ENCODE measurements at places on chromosomes 7 and 10. TPM values are rescaled to one million over a fixed set of nuclear protein-coding genes. Genes with fewer than 3 reads are reported as not detected.

The TMEM140 gene
- polyA plus RNA-seq, result 3.6 TPM

The CYP3A4 gene
- polyA plus RNA-seq, result not detected

The PTN gene
- not detected for polyA plus RNA-seq

The PRLHR gene
- not detected for polyA plus RNA-seq

The ITGA8 gene
- polyA plus RNA-seq, result not detected

The CAV2 gene
- polyA plus RNA-seq, result not detected

The TRPV6 gene
- not detected for polyA plus RNA-seq

The EDRF1 gene
- 42.8 TPM for polyA plus RNA-seq

The AGR2 gene
- not detected for polyA plus RNA-seq

The GIMAP5 gene
- polyA plus RNA-seq, result 0.66 TPM

The C10orf53 gene
- not detected for polyA plus RNA-seq

The CALCR gene
- not detected for polyA plus RNA-seq

The CFAP70 gene
- 1.6 TPM for polyA plus RNA-seq

The HOXA9 gene
- polyA plus RNA-seq, result not detected

The MMRN2 gene
- 1.0 TPM for polyA plus RNA-seq

The CADPS2 gene
- not detected for polyA plus RNA-seq

The ENTPD1 gene
- polyA plus RNA-seq, result 17.6 TPM

The HOXA2 gene
- polyA plus RNA-seq, result not detected

The INHBA gene
- polyA plus RNA-seq, result not detected

The KCND2 gene
- polyA plus RNA-seq, result not detected

The THSD7A gene
- not detected for polyA plus RNA-seq

The NAT16 gene
- not detected for polyA plus RNA-seq

The PARD3 gene
- not detected for polyA plus RNA-seq

The TAS2R4 gene
- 0.22 TPM for polyA plus RNA-seq

The TSPAN13 gene
- 55.2 TPM for polyA plus RNA-seq

The FAM221A gene
- 11.3 TPM for polyA plus RNA-seq

The ACTL6B gene
- polyA plus RNA-seq, result not detected

The ZNF438 gene
- 2.0 TPM for polyA plus RNA-seq

The VPS37D gene
- 0.10 TPM for polyA plus RNA-seq

The RBP4 gene
- not detected for polyA plus RNA-seq

The TUBAL3 gene
- not detected for polyA plus RNA-seq

The MSMB gene
- not detected for polyA plus RNA-seq

The TMEM270 gene
- not detected for polyA plus RNA-seq

The EIF5AL1 gene
- 1.7 TPM for polyA plus RNA-seq

The SMIM30 gene
- 6.5 TPM for polyA plus RNA-seq

The CPEB3 gene
- polyA plus RNA-seq, result 1.6 TPM

The LRIT1 gene
- polyA plus RNA-seq, result not detected

The NUB1 gene
- polyA plus RNA-seq, result 55.0 TPM
